ENCODE measurements at places on chromosomes 16 and 17. TPM values are rescaled to one million over a fixed set of nuclear protein-coding genes. Genes with fewer than 3 reads are reported as not detected.

DNA sequence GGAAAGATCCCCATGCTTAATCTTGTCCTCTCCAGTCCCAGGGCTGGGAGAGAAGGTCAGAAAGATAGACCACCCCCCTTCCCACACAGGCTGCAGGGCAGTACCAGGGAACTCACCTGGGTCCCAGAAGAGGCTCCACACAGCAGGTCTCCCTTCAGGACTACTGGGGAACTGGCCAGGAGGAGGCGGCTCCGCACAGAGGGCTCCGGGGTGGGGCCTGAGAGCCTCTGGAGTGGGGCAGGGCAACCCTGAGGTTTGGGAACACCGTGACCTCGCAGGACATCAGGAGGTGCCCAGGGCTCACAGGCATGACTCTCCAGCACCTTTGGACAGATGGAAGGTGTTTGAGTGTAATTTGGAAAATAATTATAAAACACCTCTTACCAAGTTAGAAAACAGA, 11.0 kb downstream of the ABCA3 start:
- no peak for DNase-seq

OSGIN1 gene
- 2.2 TPM for total RNA-seq

HS3ST4 gene
- not detected for total RNA-seq

DNA sequence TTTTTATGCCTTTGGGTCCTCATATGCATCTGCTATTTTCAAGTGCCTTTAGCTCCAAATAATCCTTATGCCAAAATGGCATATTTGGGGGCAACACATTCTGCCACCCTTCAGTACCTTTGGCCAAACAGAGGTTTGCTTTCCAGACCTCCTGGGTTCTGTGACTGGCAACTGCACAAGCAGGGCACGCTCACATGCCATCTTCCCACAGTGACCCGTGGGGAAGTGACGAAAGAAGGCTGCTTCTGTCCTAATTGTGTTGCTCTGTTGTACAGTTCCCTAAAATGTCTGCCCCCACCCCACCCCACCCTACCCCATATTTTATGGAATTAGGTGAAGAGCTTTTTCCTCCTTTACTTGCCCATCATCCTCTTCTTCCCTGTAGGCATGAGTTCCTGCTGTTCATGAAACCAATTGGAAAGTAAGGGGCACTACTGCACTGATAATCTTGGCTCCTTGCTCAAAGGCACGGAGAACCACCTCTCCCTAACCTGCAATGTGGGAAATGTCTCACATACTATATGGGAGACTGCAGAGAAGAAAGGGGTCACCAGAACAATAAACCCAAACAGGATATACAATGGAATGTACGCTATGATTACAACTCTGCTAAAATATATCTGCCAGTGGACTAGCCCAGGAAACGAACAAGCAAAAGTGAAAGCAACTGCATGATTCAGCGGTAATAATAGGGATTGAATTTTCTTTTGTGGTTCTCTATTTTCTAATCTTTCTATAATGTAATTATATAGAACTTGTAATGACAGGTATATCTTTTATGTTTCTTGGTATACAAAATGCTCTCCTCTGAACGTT, 3.3 kb upstream of the SLFN12L start:
- DNase-seq = no peak

DNA sequence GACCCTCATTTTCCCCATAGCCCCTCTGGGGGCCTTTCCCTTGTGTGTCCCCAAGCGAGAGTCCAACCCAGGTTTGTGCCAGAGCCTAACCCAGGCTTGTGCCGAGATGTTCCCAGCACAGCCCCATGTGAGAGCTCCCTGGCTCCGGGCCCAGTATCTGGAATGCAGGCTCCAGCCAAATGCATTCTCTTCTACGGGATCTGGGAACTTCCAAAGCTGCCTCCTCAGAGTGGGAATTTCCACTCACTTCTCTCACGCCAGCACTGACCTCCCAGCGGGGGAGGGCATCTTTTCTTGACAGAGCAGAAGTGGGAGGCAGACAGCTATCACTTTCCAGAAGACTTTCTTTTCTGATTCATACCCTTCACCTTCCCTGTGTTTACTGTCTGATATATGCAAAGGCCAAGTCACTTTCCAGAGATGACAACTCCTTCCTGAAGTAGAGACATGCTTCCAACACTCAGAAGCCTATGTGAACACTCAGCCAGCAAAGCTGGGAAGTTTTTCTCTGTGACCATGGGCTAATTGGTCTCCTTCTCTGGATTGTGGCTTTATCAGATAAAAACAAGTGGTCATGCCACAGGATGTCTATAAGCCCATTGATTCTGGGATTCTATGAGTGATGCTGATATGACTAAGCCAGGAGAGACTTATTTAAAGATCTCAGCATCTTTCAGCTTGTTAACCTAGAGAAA, 2.5 kb upstream of the CCL2 start:
- no peak for DNase-seq

- DNase-seq = no peak
These were observed 125.8 kb downstream of the ANKRD11 start for GRCh38 chr16:89364606-89365005.

HS3ST3A1 gene
- not detected for total RNA-seq

- DNase-seq = no peak
These were observed 541 bp downstream of the VKORC1 start for GRCh38 chr16:31094088-31094423.
